RWPE2 (cell line): ENCODE measurements at places on chromosomes 13 and 19.

- no peak for DNase-seq
- no peaks in the 10 kb centered on the region for H3K36me3 ChIP-seq
- H3K27ac ChIP-seq: no peak overlapping the region
- H3K4me1 ChIP-seq: no peaks in the 10 kb centered on the region
- H3K4me3 ChIP-seq: no peak overlapping the region
Observed at GRCh38 chr13:29819143-29819542, 31.3 kb downstream of the UBL3 start.

- H3K36me3 ChIP-seq: no peaks in the 10 kb centered on the region
- no peaks in the 10 kb centered on the region for H3K4me1 ChIP-seq
- no peak for DNase-seq
- no peak overlapping the region for H3K27ac ChIP-seq
- no peaks in the 10 kb centered on the region for H3K27me3 ChIP-seq
Observed at GRCh38 chr13:54536112-54536511, 1507.5 kb downstream of the OLFM4 start.

- no peak overlapping the region for H3K4me3 ChIP-seq
- no peaks in the 10 kb centered on the region for H3K36me3 ChIP-seq
- DNase-seq: no peak
- H3K27me3 ChIP-seq: no peaks in the 10 kb centered on the region
- no peak overlapping the region for H3K27ac ChIP-seq
Observed at GRCh38 chr13:97726664-97727280, 226.7 kb upstream of the IPO5 start.

GRCh38 chr19:6232601-6233055 is 47.1 kb downstream of the MLLT1 start:
- H3K4me1 ChIP-seq: peaks cover 36% of the 10 kb centered on the region
- no peak for DNase-seq
- H3K4me3 ChIP-seq: no peak overlapping the region
- peak overlapping the region; percentile 64 for H3K27ac ChIP-seq
- no peaks in the 10 kb centered on the region for H3K27me3 ChIP-seq
- H3K36me3 ChIP-seq: no peaks in the 10 kb centered on the region

DNA sequence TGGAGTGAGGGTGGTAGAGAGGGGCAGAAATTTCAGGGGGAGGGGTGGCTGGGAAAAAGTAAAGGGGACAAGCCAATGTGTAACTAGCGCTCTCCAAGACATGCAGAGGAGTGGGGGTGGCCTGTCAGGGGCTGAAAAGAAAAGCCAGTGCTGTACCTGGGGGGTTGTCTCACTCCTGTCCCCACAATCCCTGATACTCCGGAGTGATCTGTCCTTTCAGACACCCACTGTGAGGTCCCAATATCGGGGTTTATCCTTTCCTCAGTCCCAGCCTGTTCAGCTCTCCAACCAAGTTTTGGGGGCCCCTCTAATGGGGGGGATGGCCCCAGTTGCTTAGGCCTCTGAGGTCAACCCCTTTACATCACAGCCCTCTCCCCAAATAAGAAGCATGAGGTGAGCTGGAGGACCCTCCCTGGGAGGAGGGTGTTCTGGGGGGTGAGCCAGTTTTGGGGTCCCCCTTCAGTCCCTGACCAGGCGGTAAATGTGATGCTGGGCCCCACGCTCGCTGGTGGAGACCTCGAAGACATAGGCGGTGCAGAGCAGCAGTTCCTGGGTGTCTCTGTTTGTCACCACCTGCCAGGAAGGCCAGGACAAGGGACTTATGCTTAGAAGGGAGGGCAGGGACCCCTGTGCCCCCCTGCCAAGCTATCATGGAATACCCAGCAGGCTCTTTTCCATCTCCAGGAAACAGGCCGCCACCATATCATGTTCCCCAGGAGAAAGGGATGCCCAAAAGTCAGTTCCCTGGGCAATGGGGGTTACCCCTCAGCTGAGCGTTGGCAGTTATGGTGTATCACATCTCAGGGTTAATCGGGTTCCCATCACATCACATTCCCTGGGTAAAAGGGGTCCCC is 5.9 kb downstream of the CD37 start:
- H3K27me3 ChIP-seq: no peaks in the 10 kb centered on the region
- no peaks in the 10 kb centered on the region; the same call in 1 of the 2 replicates for H3K36me3 ChIP-seq
- no peak overlapping the region for H3K4me3 ChIP-seq
- peak; percentile 23 for DNase-seq

- H3K4me3 ChIP-seq: no peak overlapping the region
- H3K4me1 ChIP-seq: peaks cover 4% of the 10 kb centered on the region
- no peaks in the 10 kb centered on the region for H3K27me3 ChIP-seq
- no peak overlapping the region for H3K27ac ChIP-seq
- DNase-seq: no peak
Observed at GRCh38 chr19:55391702-55392615, 6.2 kb downstream of the RPL28 start.

DNA sequence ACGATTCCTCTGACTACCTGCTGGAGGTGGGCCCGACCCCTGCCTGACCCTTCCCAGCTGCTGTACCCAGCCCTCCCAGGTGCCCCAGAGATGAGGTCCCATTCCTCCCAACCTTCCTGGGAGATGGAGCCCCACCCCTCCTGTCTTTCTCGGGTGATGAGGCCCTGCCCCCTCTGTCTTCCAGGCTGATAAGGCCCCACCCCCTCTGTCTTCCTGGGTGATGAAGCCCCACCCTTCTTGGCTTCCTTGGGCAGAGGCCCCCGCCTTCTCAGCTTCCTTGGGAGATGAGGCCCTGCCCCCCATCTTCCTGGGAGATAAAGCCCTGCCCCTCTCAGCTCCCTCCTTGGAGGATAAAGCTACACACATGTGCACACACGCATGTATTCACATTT is 47.9 kb downstream of the CERS4 start:
- H3K36me3 ChIP-seq: no peaks in the 10 kb centered on the region
- no peak overlapping the region for H3K4me3 ChIP-seq
- no peaks in the 10 kb centered on the region for H3K27me3 ChIP-seq
- no peak for DNase-seq
- H3K4me1 ChIP-seq: no peaks in the 10 kb centered on the region
- no peak overlapping the region for H3K27ac ChIP-seq
